ENCODE measurements at places on chromosomes 12 and 14.

DNA sequence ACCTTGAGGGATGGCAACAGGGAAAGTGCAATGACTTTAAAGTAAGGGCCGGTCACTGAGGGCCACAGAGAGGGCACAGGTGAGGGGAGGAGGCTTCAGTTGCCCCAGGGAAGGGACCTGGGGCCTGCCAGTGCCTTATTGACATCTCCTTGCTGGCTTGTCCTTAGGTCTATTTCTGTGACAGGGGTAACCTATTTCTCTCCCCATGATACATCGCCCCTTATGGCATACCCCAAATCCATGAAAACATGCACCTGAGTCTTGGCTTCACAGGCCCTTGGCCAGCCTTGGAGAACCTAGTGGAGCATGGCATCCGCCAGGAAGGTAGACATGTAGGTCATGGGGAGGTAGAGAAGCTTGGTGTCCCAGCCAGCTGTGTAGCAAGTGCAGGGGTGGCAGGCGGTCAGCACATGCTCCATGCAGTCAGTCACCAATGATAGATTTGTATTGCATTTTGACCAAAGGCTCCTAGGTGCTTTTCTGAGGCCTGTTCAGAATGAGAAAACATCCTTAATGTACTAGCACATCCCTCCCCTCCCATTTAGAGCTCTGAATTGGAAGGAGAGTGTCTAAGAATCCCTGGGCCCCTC is 23.6 kb upstream of the RDH16 start:
- no peak for DNase-seq

DNA sequence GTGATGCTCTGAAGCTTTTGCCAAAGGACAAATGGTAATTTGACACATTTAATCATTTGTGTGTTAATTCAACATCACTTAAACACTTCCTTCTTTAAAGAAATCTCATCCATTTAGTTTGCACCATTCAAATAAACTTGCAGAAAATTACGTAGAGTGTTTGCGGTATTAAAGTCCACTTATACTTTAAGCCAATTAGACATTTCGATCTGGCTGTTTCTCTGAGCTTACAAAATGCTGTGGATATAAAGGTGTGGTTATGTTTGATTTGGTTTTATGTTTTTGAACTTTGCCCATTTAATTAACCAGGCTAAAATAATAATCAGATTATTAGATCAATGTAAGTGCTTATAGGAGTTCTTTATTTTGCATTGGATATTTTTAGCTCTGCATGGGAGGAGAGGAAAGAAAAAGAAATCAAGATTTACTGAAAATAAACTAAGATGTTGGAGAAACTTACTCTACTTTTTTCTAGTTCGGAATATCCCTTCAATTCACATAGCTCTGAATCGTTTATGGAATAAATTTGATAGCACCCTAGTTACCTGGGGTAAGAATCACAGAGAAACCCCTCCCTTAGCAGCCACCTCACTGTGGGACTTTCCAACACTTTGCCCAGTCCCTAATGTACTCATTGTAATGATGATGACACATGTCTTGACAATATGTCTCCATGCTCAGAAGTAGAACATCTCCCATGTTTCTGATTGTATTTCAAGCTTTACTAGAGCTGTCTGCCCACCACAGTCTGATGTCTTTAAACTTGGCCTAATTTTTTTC is 268.0 kb downstream of the BTG1 start:
- no peak for DNase-seq

DNA sequence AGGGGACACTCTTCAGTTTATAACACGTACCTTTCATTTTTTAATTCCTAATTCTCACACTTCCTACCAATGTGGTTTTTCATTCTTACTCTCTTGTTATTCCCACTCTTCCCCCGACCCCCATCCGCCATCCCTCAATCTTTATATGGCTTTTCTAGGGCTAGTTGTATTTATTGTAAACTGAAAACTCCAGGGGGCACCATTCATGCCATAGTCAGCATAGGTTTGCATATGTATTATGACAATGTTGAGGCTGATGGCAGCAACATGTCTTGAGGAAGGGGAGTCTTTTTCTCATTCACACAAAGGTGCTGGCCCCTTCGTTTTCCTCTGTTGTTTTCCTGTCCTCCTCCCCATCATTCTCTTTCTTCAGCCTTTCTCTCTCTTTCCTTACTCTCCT is 27.7 kb upstream of the LTA4H start:
- DNase-seq, result no peak

GRCh38 chr12:107570721-107571120 is 114.9 kb upstream of the PWP1 start:
- DNase-seq, result no peak

GRCh38 chr12:1566449-1567135 is 27.8 kb downstream of the FBXL14 start:
- no peak for DNase-seq

DNA sequence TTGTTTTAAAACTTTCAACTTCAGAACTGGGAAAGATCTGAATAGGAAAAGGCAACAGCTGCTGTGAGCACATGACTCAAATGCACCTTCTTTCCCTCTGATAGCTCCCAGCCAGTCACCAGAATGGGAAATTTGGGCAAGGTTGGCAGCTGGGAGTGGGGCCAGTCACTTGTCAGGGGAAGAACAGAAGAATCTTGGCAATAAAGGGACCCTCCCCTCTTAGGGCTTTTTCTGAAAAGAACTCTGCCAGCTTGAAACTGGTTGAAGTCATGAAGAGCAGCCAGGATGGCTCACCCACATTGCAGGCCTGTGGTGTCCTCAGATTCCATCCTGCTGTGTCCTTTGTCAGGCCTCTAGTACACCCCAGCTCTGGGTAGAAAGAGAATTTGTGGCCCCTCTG is 10.3 kb upstream of the RIC8B start:
- DNase-seq, result no peak

DNA sequence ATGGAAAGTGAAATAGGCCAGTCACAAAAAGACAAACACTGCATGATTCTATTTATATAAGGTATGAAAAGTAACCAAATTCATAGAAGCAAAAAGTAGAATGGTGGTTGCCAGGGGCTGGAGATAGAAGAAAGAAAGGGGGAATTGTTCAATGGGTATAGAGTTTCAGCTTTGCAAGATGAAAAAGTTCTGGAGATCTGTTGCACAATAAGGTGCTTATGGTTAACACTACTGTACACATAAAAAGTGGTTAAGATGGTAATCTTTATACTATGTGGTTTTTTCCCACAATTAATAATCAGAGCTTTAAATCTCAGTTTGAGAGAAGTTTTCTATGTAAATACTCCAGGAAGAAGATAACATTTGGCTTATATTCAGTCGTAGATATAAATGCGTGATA is 73.4 kb downstream of the SLC38A4 start:
- no peak for DNase-seq

DNA sequence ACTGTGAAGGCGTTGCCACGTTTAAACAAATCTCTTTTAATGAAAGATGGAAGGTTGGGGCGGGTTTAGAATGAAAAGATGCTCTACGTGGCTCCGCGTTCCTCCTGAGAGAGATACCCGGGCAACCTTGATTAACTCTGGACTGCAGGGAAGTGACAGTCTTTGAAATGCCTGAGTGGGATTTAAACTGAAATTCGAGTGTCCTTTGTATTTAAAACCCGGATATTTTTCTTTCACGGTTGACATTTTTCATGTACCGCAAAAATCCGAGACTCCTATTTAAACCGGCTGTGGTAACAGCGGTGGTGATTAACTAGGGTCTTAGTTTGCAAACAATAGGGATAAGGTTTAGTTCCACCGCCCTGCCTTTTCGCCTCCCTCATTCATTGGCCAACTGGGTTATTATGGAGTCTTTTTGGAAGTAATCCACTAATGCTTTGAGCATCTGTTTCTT is 707 bp downstream of the G2E3 start:
- DNase-seq, result no peak

GRCh38 chr14:63770187-63770807 is 42.4 kb upstream of the SGPP1 start:
- DNase-seq, result no peak

- no peak for DNase-seq
Observed at GRCh38 chr12:126950266-126950665, 1316.7 kb upstream of the TMEM132C start.

DNA sequence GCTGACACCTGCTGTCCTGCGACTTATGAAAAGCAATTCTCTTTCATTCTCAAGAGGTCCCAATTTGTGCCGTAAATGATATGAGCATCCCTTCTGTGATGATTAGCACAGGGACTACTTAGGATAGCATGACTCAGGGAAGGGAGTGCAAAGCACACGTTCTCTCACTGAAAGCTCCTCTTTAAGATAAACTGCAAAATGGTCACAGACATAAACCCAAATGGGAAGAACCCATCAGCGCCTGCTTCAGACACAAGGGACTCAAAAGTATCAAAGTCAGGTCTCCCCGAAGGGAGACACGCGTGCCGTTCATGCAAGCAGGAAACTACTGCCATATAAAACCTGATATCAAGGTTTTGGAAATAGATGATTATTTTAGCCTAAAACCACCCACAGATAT is 33.9 kb upstream of the PIWIL1 start:
- no peak for DNase-seq

DNA sequence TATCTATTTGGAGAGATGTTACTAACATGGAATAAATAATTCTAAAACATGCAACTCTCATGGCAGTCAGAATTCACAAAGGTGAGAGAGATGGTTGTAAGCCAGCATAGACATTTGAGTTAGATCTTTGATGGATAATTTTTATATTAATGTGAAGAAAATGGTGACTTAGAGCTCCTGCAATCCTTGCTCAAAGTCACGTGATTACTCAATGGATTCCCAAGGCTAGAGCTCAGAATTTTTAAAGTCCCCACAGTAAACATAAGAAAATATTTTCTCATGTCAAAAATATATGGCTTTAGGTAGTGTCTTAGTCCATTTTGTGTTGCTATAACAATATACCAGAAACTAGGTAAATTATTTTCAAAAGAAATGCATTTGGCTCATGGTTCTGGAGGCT is 281.5 kb upstream of the PRKD1 start:
- DNase-seq, result no peak

DNA sequence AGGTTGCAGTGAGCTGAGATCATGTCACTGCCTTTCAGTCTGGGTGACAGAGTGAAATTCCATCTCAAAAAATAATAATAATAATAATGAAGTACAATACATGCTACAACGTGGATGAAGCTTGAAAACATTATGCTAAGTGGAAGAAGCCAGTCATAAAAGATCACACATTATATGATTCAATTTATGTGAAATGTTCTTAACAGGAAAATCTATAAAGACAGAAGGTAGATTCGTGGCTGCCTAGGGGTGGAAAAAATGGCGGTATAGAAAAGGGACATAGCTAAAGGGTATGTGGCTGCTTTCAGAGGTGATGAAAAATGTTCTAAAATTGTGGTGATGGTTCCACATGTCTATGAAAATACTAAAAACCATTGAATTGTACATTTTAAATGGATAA is 41.0 kb upstream of the AMIGO2 start:
- no peak for DNase-seq

DNA sequence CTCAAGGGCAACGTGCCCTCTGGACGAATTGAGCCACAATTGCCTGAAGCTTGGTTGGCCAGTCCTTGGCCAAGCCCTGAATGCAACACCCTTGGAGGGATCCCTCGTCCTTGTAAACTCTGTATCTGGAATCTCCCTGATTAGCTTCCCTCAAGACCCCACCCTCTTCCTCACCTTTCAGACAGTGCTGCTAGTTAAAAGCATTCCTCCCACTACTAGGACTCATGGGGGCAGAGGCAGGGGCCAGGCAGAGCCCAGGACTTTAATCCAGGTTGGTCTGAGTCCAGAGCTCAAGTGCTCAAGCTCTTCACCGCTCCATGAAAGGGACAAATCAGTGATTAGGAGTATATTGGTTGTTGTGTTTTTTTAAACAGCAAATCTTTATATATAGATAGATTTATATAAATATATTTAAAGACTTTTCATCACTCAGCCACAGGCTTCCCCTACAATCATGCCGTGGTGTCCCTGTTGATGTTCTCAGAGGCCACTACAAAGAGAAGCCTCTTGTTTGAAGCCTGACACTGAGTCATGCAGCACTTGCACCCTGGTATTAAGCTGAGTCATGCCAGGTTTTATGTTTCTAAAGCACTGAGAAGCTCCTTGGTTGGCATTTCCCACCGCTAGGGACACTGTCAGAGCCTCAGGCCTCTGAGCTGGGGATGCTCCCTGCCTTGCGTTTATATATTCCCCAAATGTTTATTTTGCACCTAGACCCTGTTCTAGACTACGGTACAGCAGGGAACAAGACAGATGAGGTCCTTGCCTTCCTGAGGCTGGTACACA is 53.8 kb upstream of the GSC start:
- no peak for DNase-seq

- DNase-seq, result no peak
Observed at GRCh38 chr14:36555998-36556743, 26.2 kb downstream of the NKX2-8 start.

GRCh38 chr14:38662781-38663180 is 406.9 kb upstream of the CLEC14A start:
- DNase-seq, result no peak

GRCh38 chr14:91861091-91861490 is 6.2 kb downstream of the TC2N start:
- DNase-seq, result no peak

DNA sequence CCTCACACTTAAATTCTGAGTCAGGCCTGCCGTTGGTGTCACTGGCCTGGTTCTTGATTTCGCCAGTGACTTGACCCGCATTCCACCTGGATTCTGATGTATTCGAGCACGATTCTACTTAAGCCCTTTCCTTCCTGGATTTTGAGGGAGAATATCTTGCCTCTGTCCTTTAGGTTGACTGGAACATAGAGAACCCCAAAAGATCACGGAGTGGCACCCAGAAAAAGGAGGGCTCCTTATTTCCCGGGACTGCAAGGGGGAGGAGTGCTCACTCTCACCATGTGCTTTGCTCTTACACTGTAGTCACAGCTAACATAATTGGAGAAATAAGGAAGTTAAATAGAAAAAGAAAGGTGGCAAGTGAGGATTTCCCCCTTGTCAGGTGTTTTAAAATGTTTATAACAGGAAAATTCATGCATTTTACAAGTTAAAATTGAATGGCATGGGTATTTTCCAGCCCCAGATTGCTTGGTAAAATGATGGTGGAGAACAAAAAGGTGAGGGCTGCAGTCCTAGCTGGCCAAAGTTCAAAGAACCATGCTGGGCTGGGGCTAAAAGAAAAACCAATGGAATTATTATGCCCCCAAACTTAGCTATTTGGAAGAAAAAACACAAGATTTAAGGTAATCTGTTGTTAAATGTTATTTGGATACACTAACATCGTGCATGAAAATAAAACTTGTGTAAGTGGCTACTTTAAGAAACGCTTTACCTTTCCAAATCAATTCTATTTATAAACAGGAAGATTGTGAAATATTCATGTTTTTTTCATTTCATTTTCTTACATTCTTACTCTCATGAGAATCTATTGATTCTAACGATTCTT is 8.9 kb downstream of the FOXA1 start:
- no peak for DNase-seq

Measured in cortex of kidney (tissue), 1 donor.